ENCODE measurements at places on chromosomes 2 and 18.

GRCh38 chr18:77911971-77912605 lies 662.4 kb downstream of the GALR1 start:
- no peak for DNase-seq

DNA sequence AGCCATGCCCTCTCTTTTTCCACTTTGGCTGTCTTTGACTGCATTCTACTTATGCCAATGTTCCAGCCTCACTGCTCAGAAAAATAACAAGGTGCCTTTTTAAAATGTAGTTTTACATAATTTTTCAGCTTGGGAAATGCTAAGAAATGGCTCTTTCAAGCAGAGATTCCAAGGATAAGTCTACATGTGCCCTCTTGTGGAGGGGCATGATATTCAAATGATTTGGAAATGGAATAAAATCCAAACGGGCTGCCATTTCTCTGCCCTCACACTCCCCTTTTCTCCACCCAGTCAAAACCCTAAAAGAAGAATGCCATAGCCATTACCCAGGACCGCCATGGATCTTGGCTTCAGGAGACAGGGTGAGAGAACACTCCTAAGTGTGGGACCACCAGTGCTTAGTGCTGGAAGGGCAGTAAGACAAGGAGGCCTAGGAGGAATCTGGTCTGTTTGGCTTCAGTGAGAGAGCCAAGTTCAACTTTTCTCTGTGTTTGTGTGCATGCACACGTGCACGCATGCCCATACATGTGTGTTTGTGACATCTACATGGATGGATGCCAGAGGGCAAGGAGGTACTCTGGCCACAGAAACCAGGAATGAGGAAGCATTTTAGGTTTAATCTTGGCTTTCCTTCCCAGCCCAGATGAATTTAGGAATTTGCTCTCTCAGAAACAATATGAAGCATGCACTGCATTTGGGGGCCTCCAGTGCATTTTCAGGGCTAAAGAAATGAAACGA lies 174.0 kb upstream of the SLC14A2 start:
- no peak for DNase-seq

- peak; percentile 42 for DNase-seq
Observed at GRCh38 chr2:183063083-183063482, 15.5 kb upstream of the DUSP19 start.

DNA sequence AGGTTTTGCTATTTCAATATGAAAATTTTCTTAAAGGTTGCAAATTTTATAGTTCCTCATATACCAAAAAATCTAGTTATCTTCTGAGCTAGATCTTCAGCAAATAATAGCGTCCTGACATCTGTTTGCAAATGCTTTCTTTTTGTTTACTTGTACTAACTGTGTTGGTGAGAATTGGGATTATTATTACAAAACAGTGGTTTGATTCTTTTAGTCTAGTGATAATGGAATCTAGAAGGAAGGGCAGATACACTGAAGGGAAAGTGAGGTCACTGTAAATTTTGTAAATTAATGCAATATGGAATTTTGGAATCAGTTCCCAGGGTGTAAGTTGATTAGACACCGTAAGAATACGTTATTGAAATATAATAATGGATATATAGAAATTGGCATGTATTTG lies 36.2 kb upstream of the NT5C1B start:
- no peak for DNase-seq

DNA sequence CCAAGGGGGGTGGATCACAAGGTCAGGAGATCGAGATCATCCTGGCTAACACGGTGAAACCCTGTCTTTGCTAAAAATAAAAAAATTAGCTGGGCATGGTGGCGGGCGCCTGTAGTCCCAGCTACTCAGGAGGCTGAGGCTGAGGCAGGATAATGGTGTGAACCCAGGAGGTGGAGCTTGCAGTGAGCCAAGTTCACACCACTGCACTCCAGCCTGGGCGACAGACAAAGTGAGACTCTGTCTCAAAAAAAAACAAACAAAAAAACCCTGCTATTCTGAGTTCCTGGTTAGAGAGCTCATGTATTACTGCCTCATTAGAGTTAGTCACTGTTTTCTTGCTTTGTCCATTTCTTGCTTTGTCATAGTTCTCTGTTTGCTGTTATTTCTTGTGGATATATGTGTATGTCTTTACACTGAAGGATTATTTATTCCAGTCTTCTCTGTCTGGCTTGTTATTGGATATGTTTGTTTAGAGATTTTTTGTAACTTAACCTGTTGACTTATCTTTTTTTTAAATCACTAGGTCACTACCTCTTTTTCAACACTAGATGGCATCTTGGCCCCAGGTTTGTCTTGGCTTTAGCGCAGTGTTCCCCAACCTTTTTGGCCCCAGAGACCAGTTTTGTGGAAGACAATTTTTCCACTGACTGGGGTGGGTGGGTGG lies 17.0 kb downstream of the TTLL4 start:
- peak; percentile 18 for DNase-seq

- peak; percentile 86 for DNase-seq
Observed at GRCh38 chr2:27890924-27891672, 569 bp downstream of the BABAM2 start.

DNA sequence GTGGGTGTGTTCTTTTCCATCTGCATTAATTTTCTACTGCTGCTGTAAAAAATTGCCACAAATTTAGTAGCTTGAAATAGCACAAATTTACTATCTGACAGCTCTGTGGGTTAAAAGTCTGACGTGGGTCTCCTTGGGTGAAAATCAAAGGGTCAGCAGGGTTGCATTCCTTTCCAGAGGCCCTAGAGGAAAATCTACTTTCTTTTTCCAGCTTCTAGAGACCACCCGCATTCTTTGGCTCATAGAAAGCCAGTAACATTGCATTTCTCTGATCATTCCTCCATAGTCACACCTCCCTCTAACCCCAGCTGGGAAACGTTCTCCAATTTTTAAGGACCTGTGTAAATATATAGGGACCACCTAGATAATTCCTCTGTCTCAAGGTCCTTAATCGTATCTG lies 128.8 kb downstream of the ATL2 start:
- DNase-seq: no peak

GRCh38 chr2:240112914-240113690 lies 23.0 kb downstream of the COPS9 start:
- no peak for DNase-seq

GRCh38 chr2:174877301-174877700 lies 113.0 kb upstream of the CHRNA1 start:
- DNase-seq: no peak

- DNase-seq: no peak
Observed at GRCh38 chr2:3606370-3607201, 11.7 kb downstream of the COLEC11 start.

DNA sequence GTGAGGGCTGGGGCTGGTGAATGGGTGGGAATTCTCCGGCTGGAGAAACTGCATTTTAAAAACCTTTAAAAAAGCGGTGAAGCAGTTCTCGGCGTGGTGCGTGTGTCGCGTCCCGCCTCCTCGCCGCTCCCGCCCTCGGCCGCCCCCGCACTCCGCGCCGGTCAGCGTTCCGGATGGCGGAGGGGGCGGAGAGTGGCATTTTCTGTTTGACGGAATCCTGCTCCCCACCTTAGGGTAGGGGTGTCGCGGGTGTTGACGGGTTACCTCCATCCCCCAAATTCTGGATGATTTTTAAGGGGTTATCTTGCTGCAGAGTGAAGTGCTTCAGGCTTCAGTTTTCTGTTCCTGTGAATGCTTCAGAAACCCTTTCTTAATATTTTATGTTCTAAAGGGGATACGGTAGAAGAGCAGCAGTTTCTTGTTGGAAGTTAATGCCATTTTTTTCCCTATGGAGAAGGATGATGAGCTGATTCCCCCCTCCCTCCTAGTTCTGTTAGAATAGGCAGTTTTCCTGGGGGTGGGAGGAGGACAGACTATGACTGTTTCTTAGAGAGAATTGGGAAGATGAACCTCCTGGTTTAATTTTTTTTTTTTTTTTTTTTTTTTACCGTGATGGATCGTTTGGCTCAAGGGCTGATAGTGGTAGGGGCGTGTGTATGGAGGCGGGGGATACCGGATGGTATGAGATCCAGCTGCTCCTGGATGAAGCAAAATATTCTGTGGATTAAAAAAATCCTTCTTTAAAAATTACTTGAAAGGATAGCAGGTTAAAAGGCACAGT lies 756 bp downstream of the ABI2 start:
- peak; percentile 62 for DNase-seq

GRCh38 chr2:54557601-54558187 lies 101.6 kb downstream of the SPTBN1 start:
- DNase-seq: peak; percentile 73

- DNase-seq: no peak
Observed at GRCh38 chr18:79064228-79064627, 5.0 kb upstream of the ATP9B start.

- DNase-seq: peak; percentile 61
Observed at GRCh38 chr2:43139996-43140621, 86.3 kb downstream of the ZFP36L2 start.

DNA sequence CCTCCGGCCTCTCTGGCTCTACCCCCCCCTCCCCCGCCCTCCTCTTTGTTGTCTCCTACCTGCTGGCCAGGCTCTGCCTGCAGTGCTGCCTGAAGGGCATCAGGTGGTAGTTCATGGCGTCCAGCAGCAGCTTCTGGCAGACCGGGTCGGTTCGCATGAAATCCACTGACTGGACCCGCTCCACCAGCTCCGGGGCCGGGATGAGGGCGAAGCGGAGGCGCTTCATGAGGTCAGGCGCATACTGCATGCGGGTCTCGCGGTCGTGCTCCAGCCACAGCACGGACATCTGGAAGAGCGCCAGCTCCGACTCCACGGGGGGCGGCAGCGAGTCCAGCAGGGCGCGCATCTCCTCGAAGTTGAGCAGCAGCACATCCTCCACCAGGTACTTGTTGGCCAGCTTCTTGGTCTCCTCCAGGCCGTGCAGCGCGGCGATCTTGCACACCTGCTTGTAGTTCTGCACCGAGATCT lies 3.2 kb downstream of the KLHL14 start:
- no peak for DNase-seq

- no peak for DNase-seq
Observed at GRCh38 chr2:107747964-107748583, 78.6 kb upstream of the RGPD4 start.

DNA sequence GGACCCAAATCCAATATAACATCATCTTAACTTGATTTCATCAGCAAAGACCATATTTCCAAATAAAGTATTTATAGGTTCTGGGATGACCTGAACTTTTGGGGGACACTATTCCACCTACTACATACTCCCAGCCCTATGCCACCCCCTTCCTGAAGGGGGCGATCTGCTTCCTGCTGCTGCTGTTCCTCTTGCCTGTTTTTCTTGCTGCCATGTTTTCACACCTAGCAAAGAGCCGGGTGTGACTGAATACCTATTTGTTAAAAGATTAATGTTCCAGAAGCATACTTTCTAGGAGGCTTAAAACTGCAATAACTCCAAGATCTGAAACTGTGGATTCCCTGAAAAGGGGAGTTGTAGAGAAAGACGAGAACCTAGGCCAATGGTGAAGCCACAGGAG lies 89.7 kb downstream of the ICOS start:
- DNase-seq: no peak

DNA sequence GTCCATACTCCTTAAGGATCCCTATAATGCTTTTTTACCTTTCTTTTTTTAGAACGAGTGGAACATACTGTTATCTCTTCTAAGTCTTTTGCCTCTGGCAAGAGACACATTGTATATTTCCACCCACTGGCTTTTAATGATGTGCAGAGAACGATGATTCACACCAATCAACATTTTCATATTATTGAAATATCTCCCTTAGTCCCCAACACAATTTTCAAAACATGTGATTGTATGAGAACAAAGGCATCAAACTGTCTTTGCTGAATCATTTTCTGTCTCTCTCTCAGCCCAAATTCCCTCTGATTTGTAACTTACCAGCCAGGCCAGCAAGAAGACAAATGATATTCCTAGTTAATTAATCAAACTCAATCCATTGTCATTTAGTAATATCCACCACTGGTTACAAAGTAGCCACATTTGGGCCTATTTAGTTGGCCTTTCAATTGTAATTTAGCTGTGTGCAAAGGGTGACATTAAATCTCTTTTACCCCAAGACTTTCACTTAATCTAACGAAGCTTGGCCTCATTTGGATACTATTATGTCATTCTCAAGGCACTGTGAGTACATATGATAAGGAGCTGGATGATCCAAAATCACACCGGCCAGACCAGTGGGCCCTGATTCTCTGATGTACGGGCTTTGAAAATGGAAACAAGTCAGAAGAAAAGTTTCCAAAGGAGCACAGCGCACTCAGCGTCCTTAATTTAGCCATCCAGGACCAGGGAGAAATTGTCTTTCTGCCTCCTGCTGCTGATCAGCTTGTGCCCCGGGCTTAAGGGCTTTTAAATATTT lies 185.1 kb downstream of the SCG2 start:
- DNase-seq: no peak

- DNase-seq: peak; percentile 36
Observed at GRCh38 chr18:66638856-66639629, 35.2 kb upstream of the CDH19 start.

DNA sequence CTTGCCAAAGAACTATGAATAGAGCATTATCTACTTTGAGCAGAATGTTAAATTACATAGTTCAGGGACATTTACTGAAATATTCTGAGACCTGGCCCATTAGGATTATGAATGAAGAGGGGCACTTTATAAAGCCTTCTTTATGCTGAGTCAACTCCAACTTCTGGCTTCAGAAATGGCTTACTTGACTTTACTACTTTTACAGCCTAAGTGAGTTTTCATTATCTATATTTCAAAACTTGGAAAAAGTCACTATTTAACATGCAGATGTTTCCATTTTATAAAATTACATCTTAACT lies 37.7 kb downstream of the SESTD1 start:
- no peak for DNase-seq

DNA sequence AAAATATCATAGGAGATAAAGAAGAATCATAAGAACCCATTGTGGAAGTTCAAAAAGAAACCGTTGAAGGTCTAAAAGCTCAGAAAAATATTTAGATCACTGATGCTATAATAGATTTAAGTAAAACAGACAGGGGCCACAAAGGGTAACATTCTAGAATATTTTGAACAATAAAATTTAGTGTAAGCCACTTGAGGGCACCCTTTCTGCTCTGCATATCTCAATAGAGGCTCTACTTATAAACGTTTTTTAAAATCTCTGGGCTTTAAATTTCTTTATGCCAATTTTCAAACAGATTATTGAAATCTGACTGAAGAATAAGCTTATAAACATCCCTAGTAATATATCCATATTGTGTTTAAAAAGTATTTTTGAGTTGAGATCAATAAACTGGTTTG lies 57.6 kb upstream of the IL1RL1 start:
- peak; percentile 41 for DNase-seq

DNA sequence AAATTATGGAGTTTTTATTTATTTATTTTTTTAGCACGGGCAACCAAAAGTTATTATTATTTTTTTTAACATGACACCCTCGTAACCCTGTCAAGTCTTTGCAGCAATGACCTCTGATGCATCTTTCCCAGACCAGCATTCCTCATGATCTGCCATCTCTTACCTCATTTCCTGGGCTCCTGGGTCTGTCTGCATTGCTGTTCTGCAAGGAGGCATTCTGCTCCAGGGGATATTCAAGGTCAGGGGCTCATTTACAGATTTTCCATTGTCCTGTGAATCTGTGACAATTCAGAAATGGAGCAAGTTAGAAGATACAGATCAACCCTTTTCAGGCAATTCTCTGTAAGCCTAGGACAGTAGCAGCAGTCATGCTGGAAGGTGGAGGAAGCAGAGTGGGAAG lies 43.0 kb downstream of the NGEF start:
- no peak for DNase-seq
